ENCODE measurements at places on chromosomes 5 and 9. TPM values are rescaled to one million over a fixed set of nuclear protein-coding genes. Genes with fewer than 3 reads are reported as not detected.

Gene BICD2
- 116 TPM for total RNA-seq

Gene SLC6A7
- not detected for total RNA-seq

Gene CCDC171
- 2.9 TPM for total RNA-seq

Gene PCDHGA11
- total RNA-seq: 3.6 TPM

Gene STK32A
- 0.26 TPM for total RNA-seq

Gene LCN9
- not detected for total RNA-seq

DNA sequence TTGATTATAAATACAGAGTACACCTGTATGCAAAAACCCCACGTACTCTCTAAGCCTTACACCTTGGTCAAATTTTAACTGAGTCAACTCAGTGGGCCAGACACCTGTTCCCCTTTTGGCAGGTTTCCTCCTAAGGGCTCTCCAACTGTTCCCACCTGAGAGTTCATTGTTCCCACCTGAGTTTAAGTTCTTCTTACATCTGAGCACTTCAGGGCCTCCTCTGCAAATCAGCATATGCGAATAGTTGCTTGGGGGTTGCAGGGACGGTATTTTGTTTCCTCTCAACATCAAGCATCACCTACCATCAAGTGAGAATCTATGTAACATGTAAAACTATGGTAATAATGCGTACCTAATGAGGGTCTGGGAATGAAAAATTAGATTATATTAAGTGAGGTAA is 300.0 kb downstream of the PIK3R1 start:
- DNase-seq: no peak
- H3K27me3 ChIP-seq: no peaks in the 10 kb centered on the region
- no peaks in the 10 kb centered on the region for H3K4me1 ChIP-seq
- no peak overlapping the region for H3K27ac ChIP-seq
- no peaks in the 10 kb centered on the region for H3K36me3 ChIP-seq

DNA sequence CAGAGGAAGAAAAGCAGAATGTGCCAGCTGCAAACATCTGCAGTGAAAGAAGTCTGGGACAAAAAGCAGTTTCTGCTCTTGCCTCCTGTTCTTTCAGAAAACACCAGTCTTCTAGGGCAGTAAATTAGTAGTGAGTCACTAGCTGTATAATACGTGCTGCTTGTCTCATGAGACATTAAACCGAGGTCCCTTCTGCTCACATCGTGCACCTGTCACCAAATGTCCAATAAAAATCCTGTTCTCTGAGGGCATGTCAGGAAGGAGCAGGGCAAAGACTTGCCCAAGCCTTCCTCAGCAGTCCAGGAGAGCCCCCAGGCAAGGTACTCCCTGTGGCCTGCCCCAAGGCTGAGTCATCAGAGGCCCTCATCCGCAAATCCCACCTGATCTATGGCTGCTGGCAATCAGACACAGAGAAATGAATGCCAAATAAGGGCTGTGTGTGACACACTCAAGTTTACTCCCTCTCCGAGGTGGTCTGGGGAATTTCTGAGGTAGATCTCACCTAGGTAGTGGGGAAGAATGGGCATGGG is 255.3 kb upstream of the SMARCA2 start:
- H3K4me1 ChIP-seq: no peaks in the 10 kb centered on the region
- no peaks in the 10 kb centered on the region for H3K36me3 ChIP-seq
- no peak overlapping the region for H3K27ac ChIP-seq
- no peaks in the 10 kb centered on the region for H3K27me3 ChIP-seq

DNA sequence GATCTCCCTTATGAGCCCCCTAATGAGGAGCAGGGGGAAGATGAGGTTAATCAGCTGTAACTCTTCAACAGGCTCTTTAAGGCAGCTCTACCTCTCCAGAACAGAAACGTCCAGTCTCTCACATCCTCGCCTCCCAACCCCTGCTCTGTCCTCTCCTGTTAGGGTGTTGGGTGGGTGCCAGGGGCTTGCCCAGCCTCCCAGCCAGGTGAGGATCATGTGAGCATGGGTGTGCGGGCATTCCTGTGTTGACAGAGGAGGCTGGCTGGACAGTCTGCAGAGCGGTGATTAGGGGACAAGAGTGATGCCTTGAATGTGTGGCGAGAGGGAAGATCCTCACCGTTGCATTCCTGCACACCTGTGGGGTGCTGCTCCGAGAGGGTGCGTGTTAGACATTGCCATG is 51.7 kb downstream of the CCDC180 start:
- DNase-seq: no peak
- H3K36me3 ChIP-seq: no peaks in the 10 kb centered on the region
- H3K4me1 ChIP-seq: no peaks in the 10 kb centered on the region

DNA sequence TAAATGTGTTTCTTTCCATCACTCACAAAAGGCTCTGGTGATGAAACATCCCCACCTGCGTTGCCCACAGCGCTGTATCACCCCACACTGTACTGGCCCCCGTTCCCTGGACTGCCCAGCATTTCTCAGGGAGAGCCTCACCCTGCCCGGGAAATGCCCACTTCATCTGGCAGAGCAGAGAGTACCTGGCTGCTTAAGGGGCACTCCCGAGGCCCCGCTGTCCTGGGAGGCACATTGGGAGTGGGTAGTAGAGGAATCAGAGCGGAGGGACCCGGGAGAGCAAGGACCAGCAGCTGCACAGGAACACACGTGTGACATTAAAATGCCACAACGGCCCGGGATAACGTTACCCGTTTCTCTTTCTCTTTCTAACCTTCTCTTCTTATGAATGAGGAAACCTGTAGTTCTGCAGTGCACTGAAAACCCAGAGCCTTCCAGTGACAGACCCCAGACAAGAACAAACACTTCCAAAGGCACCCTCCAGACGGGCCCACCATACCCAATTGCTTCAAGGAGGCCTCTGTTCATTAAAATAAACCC is 110.0 kb downstream of the ROR2 start:
- no peak for DNase-seq
- peak overlapping the region; percentile 24 for H3K27ac ChIP-seq
- no peaks in the 10 kb centered on the region for H3K36me3 ChIP-seq
- no peak overlapping the region for H3K4me3 ChIP-seq
- H3K4me1 ChIP-seq: no peaks in the 10 kb centered on the region

DNA sequence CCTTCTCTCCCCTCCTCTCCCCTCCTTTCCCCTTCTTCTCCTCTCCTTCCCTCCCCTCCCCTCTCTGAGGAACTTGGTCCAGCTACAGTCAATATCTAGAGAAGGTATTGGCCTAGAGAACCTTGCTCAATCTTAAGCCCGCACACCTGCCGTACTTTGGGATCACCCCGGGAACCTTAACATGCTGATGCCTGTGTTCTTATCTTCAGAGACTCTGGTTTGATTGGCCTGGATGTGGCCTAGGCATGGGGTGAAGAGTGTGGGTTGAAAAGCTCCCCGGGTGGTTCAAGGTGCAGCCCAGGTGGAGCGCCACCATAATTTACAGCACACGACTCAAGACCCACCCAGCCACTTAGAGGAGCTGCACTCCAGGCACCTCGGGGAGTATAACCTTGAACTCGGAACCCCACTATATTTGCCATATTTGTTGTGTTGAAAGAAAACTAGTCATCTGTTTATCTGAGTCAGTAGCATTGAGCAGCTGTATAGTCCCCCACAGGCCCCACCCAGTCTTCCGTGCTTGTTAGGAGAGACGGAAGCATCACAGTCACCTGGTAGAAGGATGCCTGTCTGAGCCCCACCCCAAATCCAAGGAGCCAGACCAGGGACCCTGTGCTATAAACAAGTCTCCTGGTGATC is 14.4 kb upstream of the PHF19 start:
- no peaks in the 10 kb centered on the region for H3K36me3 ChIP-seq
- peak overlapping the region; percentile 90 for H3K27ac ChIP-seq
- DNase-seq: no peak
- no peaks in the 10 kb centered on the region for H3K27me3 ChIP-seq
- no peak overlapping the region for H3K4me3 ChIP-seq

- H3K4me1 ChIP-seq: no peaks in the 10 kb centered on the region
- DNase-seq: no peak
- no peak overlapping the region for H3K4me3 ChIP-seq
- H3K36me3 ChIP-seq: no peaks in the 10 kb centered on the region
- no peaks in the 10 kb centered on the region for H3K27me3 ChIP-seq
Observed at GRCh38 chr5:68484307-68485068, 268.9 kb downstream of the PIK3R1 start.

DNA sequence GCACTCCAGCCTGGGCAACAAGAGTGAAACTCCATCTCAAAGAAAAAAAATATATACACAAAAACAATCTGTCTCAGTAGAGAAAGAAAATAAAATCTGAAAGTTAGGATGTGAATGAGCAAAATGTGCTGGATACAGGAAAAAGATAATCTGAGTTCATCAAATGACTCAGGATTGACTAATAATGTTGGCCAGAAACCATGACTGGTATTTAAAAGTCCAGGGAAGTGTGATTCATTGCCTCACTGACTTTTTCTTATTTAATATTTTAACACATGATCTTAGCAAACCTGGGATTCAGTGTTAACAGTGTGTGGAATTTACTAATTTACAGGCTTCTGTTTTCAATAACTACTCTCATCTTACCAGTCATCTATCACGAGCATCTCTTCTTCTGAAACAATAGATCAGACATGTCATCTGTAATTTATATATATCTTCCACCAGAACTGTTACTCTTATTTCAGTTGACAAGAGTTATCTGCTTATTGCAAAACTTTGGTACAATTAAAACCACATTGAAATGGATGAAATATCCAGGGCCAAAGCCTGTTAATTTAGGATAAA is 256.7 kb downstream of the CDH12 start:
- H3K4me3 ChIP-seq: no peak overlapping the region
- no peak for DNase-seq
- no peaks in the 10 kb centered on the region for H3K27me3 ChIP-seq
- no peak overlapping the region for H3K27ac ChIP-seq

- H3K4me3 ChIP-seq: no peak overlapping the region
- no peaks in the 10 kb centered on the region for H3K27me3 ChIP-seq
- DNase-seq: no peak
- peaks cover 49% of the 10 kb centered on the region for H3K4me1 ChIP-seq
- H3K36me3 ChIP-seq: no peaks in the 10 kb centered on the region
- peak overlapping the region; percentile 62 for H3K27ac ChIP-seq
Observed at GRCh38 chr9:108664309-108665255, 191.2 kb downstream of the ACTL7B start.

- no peak for DNase-seq
- no peaks in the 10 kb centered on the region for H3K27me3 ChIP-seq
- no peak overlapping the region for H3K27ac ChIP-seq
- H3K4me1 ChIP-seq: no peaks in the 10 kb centered on the region
- H3K36me3 ChIP-seq: no peaks in the 10 kb centered on the region
Observed at GRCh38 chr5:6858419-6858818, 145.2 kb downstream of the TENT4A start.

GRCh38 chr9:2639786-2640185 is 18.2 kb downstream of the VLDLR start:
- H3K36me3 ChIP-seq: no peaks in the 10 kb centered on the region
- no peak overlapping the region for H3K27ac ChIP-seq
- no peaks in the 10 kb centered on the region for H3K27me3 ChIP-seq
- H3K4me3 ChIP-seq: no peak overlapping the region
- no peak for DNase-seq

DNA sequence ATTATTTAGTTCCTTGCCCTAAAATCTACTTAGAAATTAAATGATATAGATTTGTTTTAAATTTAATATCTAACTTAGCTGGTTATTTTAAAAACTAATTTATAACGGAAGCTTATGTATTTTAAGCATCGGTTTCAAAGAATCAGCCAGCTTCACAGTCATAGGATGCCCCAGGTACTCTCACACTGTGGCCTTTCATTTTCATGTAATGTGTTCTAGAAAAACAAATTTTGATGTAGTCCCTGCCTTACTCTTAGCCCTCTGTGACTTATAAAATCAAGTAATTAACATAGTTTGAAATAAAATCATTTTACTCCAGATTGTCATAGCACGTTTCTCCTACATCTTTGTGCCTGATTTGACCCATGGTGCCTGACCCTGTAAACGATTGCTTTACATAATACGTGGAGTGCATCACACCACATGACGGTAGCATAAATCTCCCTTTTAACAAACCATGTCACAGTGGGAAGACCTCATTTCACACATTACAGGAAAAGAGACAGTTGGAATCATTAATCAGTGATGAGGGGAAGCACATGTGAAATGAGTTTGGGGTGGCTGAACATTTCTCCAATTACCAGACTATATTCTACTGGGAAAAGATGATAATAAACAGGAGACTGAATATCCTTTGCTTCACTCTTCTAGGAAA is 731.5 kb upstream of the CDH9 start:
- H3K36me3 ChIP-seq: no peaks in the 10 kb centered on the region
- no peak overlapping the region for H3K4me3 ChIP-seq
- DNase-seq: no peak

GRCh38 chr9:122386311-122386872 is 15.6 kb downstream of the PTGS1 start:
- H3K4me1 ChIP-seq: peaks cover 8% of the 10 kb centered on the region
- H3K27me3 ChIP-seq: no peaks in the 10 kb centered on the region

DNA sequence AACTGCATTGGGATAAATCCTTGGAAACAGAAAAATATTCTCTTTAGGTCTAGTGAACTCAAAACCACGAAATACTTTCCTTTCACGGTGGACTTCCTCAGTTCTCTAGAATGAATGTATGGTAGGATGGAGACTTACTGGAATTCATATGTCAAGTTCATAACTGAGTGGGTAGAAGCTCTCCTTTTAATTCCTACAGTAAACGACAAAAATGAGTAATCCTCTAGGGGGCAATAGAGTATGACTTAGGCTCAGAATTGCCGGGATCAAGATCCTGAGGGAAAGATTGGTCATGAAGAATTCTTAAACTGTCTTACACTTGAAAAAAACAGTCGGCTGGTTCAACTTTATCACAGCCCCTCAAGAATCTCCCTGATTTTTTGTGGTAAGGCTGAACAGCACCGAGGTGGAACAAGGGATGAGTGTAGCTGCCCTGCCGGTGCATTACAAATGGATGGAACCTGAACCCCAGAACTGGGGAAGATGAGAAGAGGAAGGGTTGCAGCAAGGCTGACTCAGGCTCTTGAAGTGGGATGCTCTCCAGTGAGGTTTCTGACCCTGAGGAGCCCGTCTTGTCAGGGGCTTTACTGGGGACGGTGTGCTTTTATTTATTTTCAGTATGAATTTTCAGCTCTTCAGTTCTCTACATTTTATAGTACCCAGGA is 14.0 kb upstream of the LOX start:
- H3K36me3 ChIP-seq: no peaks in the 10 kb centered on the region
- no peak overlapping the region for H3K4me3 ChIP-seq
- H3K27me3 ChIP-seq: no peaks in the 10 kb centered on the region

GRCh38 chr5:80048084-80048780 is 13.1 kb downstream of the THBS4 start:
- no peaks in the 10 kb centered on the region for H3K36me3 ChIP-seq
- H3K27ac ChIP-seq: no peak overlapping the region
- no peaks in the 10 kb centered on the region for H3K27me3 ChIP-seq
- no peak for DNase-seq
- H3K4me3 ChIP-seq: no peak overlapping the region
- H3K4me1 ChIP-seq: no peaks in the 10 kb centered on the region

GRCh38 chr9:95461448-95462248 is 55.1 kb downstream of the PTCH1 start:
- DNase-seq: no peak
- no peak overlapping the region for H3K4me3 ChIP-seq
- no peaks in the 10 kb centered on the region for H3K27me3 ChIP-seq
- H3K4me1 ChIP-seq: peaks cover 19% of the 10 kb centered on the region
- H3K27ac ChIP-seq: peak overlapping the region; percentile 72
